ENCODE measurements at places on chromosomes 7 and 10.

GRCh38 chr7:79304711-79305110 is 148.8 kb downstream of the MAGI2 start:
- DNase-seq = no peak

DNA sequence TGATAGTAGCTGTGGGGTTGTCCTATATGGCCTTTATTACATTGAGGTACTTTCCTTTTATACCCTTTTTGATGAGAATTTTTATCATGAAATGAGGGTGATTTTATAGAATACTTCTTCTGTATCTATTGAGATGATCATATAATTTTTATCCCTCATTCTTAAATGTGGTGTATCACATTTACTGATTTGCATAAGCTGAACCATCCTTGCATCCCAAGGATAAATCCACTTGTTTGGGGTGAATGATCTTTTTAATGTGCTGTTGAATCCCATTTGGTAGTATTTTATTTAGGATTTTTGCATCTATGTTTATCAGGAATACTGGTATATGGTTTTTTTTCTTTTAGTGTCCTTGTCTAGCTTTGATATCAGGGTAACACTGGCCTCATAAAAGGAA is 84.5 kb upstream of the IL6 start:
- no peak for DNase-seq

GRCh38 chr7:24826662-24827020 is 69.4 kb upstream of the GSDME start:
- no peak for DNase-seq

GRCh38 chr10:69377191-69377590 is 39.5 kb downstream of the TACR2 start:
- DNase-seq = no peak

- no peak for DNase-seq
Observed at GRCh38 chr10:124324856-124325632, 93.7 kb downstream of the OAT start.

DNA sequence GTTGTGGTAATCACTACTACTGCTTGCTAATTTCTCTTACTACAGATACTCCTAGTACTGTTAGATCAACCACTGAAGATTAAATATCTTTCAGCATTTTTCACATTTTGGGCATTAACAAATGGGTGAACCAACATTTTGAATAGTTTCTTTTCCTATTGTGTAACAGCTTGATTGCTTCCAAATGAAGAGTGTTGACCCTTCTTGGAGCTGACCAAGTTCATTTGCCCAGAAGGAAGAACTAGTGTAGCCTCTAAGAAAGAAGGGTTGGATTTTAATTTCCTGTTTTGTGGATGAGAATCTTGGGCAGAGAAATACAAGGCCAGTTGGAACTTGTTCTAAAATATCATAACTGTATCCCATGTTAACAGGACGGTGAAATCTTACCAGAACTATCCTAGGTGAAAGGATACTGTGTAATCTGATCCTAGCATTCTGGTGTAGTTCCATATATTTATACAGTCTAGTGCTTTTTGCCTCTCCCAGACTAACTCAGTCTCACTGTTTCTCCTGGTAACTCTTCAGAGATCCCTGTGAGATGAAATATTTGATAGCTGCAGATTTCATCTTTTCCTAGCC is 37.3 kb downstream of the SND1 start:
- no peak for DNase-seq

- no peak for DNase-seq
Observed at GRCh38 chr10:113411456-113411855, 141.4 kb upstream of the HABP2 start.

DNA sequence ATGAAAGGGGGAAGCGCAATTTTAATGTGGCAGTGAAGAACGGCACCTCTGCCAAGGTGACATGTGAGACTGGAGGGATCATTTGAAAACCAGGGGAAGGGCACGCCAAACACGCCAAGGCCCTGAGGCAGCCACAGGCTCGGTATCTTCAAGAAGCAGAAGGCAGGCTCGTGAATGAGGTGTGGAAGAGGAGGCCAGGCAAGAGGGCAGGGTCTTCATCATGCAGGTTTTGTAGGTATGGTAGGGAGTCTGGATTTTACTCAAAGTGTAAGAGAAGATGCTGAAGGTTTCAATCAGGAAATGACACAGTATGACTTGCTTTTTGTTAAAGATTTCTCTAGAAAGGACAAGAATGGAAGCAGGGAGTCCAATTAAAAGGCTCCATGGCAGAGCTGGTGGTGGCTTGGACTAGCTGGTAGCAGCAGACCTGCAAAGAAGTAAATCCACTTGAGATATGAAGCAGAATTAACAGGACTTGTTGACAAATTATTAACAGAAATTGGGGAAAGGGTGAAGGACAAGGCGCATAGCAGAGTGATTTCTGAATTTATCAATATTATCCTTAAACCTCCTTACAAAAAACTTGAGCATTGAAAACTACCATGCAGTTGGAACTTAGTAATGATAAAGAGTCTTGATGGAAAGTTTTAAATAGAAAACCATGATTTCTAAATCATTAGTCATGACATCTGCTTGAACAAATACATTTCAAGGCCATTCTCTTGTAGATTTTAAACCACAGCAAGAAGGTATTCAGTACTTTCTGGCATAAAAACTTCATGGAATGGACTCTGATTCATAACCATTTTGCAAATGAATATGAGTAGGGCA is 70.4 kb downstream of the COA1 start:
- no peak for DNase-seq

DNA sequence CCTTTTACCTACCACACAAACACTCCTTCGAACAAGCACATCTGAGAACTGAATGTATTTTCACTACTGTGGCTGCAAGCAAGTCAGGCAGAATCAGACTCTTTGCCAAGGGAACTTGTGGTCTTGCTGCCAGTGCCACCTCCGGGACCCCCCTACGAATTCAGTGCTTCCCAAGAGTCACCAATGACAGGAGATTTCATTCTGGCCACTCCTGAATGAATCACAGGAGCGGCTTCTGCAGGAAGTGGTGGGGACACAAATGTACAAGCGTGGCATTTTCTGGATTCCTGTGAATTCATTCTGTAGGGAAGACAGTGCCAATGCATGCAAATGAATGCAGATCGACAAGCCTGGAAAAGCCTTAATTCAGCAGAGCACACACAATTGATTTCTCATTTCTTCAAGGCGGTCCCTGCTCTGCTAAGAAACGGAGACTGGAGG is 161.2 kb downstream of the CAMK1D start:
- DNase-seq = no peak

GRCh38 chr10:99345350-99345749 is 16.2 kb downstream of the CNNM1 start:
- DNase-seq = no peak

GRCh38 chr7:36100226-36100625 is 52.8 kb upstream of the EEPD1 start:
- DNase-seq = no peak

- DNase-seq = no peak
Observed at GRCh38 chr7:135466442-135467206, 43.3 kb downstream of the CNOT4 start.

All from NCI-H1105 (cell line).